ENCODE measurements at places on chromosomes 11 and 22.

- H3K4me3 ChIP-seq: no peak overlapping the region
- H3K27me3 ChIP-seq: no peaks in the 10 kb centered on the region
- H3K36me3 ChIP-seq: no peaks in the 10 kb centered on the region
- DNase-seq: no peak
Measured at GRCh38 chr11:108616549-108616948, 23.0 kb upstream of the EXPH5 start.

DNA sequence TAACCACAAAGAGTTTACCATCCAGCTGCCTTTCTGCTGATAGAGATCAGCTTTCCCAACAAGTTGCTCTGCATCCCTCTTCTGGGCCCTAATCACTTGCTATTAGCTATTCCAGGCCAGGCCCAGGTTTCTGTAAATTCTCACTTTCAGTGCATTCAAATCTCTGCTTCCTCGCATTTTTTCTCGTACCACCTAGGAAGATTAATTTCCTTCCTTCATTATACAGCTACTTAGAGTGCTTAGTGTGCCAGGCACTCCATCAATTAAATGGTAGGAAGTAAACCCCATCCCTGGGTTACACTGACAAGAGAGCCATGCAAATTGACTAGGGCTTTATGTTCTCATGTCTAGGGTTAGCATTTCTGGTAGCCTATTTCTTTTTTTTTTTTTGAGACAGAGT is 9.7 kb downstream of the SIAE start:
- no peaks in the 10 kb centered on the region for H3K27me3 ChIP-seq
- no peaks in the 10 kb centered on the region for H3K4me1 ChIP-seq
- H3K27ac ChIP-seq: no peak overlapping the region

- H3K27ac ChIP-seq: no peak overlapping the region
- no peaks in the 10 kb centered on the region for H3K27me3 ChIP-seq
- peaks cover 18% of the 10 kb centered on the region for H3K4me1 ChIP-seq
- no peak for DNase-seq
- H3K4me3 ChIP-seq: no peak overlapping the region
Measured at GRCh38 chr22:27996529-27996925, 77.5 kb upstream of the PITPNB start.

- H3K4me1 ChIP-seq: peaks cover 4% of the 10 kb centered on the region
- H3K36me3 ChIP-seq: no peaks in the 10 kb centered on the region
Measured at GRCh38 chr11:17385926-17386325, 2.5 kb downstream of the KCNJ11 start.

- H3K4me1 ChIP-seq: 0 out of 2 replicates have a peak, but pooled peaks cover 7% of the 10 kb centered on the region
- H3K4me3 ChIP-seq: no peak overlapping the region
- no peak for DNase-seq
- H3K27ac ChIP-seq: no peak overlapping the region
- H3K36me3 ChIP-seq: no peaks in the 10 kb centered on the region
Measured at GRCh38 chr11:36131721-36132397, 157.4 kb downstream of the COMMD9 start.

DNA sequence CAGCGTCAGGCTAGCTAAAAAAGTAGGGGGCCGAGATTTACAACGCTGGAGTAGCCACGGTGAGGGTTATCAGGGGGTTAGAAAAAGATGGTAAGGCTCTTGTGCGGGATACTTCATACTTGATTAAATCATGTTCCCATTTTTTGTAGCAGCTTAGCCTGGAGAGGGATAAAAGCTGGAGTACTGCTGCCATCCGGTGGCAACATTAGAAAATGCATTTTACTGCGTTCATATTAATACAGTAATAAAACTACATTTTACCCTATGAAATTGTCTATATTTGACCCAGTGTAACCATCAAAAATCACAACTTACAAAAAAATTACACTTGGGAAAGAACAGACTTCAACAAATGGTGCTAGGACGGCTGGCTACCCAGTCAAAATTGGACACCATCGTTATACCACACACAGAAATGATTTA is 17.3 kb downstream of the RPUSD4 start:
- H3K4me1 ChIP-seq: no peaks in the 10 kb centered on the region
- DNase-seq: peak; percentile 62
- no peak overlapping the region for H3K27ac ChIP-seq
- no peak overlapping the region for H3K4me3 ChIP-seq
- no peaks in the 10 kb centered on the region for H3K27me3 ChIP-seq

GRCh38 chr11:125903711-125904659 is at the start of gene DDX25:
Gene DDX25 (plus strand): TSS chr11:125904508. CDS start chr11:125904518, 10 bp downstream.
- H3K27me3 ChIP-seq: peaks cover 3% of the 10 kb centered on the region
- peak within 1 kb of the TSS; percentile 92 for H3K4me3 ChIP-seq
- H3K4me1 ChIP-seq: peaks cover 4% of the 10 kb centered on the region
- peak; percentile 84 for DNase-seq
- peaks cover 12% of the 10 kb centered on the region for H3K36me3 ChIP-seq
- H3K27ac ChIP-seq: no peak within 1 kb of the TSS

GRCh38 chr11:126518972-126519690 is 163.6 kb downstream of the ST3GAL4 start:
- H3K27me3 ChIP-seq: no peaks in the 10 kb centered on the region
- no peaks in the 10 kb centered on the region for H3K36me3 ChIP-seq
- DNase-seq: no peak
- H3K4me3 ChIP-seq: no peak overlapping the region
- no peaks in the 10 kb centered on the region for H3K4me1 ChIP-seq

GRCh38 chr11:69721745-69722144 is 17.9 kb upstream of the FGF19 start:
- H3K36me3 ChIP-seq: no peaks in the 10 kb centered on the region
- H3K4me3 ChIP-seq: no peak overlapping the region
- H3K4me1 ChIP-seq: peaks cover 2% of the 10 kb centered on the region
- no peak overlapping the region for H3K27ac ChIP-seq
- H3K27me3 ChIP-seq: peaks cover 11% of the 10 kb centered on the region
- DNase-seq: no peak

- H3K36me3 ChIP-seq: no peaks in the 10 kb centered on the region
- DNase-seq: no peak
- H3K4me1 ChIP-seq: no peaks in the 10 kb centered on the region
- H3K4me3 ChIP-seq: no peak overlapping the region
- no peak overlapping the region for H3K27ac ChIP-seq
- no peaks in the 10 kb centered on the region for H3K27me3 ChIP-seq
Measured at GRCh38 chr22:28379951-28380350, 299.7 kb downstream of the TTC28 start.

DNA sequence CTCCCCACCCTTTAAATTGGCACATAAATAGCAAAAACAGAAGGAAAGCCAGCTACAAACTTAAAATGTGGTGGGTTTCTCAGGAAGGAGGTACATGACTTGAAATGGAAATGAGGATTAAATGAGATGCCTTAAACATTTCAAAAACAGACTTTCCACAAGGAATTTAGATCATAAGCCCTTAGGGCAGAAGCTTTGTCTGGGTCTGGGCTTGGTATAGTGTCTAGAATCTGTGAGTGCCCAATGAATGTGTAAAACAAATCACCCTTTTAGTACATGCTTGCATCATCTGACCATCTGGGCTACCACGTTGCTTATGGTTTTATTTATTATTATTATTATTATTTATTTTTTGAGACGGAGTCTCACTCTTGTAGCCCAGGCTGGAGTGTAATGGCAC is 37.1 kb upstream of the CREB3L1 start:
- peaks cover 13% of the 10 kb centered on the region for H3K4me1 ChIP-seq
- DNase-seq: no peak
- no peak overlapping the region for H3K4me3 ChIP-seq
- H3K27ac ChIP-seq: no peak overlapping the region
- H3K27me3 ChIP-seq: peaks cover 13% of the 10 kb centered on the region
- H3K36me3 ChIP-seq: no peaks in the 10 kb centered on the region

- no peaks in the 10 kb centered on the region for H3K27me3 ChIP-seq
- peak; percentile 91 for DNase-seq
- no peak overlapping the region for H3K27ac ChIP-seq
- H3K4me1 ChIP-seq: no peaks in the 10 kb centered on the region
Measured at GRCh38 chr22:21972293-21972779, 10.3 kb downstream of the TOP3B start.

- H3K4me1 ChIP-seq: no peaks in the 10 kb centered on the region
- no peak for DNase-seq
- no peaks in the 10 kb centered on the region for H3K36me3 ChIP-seq
- no peak overlapping the region for H3K27ac ChIP-seq
Measured at GRCh38 chr11:21105196-21105917, 436.0 kb downstream of the NELL1 start.

DNA sequence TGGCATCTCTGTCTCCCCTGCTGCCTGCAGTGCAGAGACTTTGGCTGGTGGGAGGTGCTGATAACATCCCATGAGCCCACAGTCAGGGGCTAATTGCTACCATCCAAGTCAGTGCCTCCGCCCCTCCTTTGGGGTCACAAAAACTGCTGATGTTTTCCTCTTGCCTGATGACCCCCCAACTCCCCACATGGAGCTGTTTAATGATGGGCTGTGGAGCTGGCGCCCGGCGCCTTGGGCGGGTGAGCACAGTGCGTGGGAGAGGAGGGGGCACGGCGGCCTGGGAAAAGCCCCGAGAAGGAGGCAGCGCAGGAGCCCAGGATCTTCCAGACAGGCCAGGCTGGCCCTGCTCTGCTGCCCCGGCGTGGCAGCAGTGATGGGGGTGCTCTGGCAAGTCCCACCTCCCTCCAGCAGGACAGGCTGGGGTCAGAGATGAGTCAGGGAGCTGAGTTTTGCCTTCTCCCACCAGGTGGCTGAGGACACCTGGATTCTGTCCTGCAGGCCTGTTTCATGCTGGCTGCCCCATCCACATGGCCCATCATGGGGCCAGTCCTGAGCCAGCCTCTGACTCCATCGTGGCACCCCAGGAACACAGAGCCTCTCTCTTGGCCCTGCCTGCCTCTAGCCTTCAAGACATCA is 43.8 kb downstream of the NECTIN1 start:
- DNase-seq: no peak

DNA sequence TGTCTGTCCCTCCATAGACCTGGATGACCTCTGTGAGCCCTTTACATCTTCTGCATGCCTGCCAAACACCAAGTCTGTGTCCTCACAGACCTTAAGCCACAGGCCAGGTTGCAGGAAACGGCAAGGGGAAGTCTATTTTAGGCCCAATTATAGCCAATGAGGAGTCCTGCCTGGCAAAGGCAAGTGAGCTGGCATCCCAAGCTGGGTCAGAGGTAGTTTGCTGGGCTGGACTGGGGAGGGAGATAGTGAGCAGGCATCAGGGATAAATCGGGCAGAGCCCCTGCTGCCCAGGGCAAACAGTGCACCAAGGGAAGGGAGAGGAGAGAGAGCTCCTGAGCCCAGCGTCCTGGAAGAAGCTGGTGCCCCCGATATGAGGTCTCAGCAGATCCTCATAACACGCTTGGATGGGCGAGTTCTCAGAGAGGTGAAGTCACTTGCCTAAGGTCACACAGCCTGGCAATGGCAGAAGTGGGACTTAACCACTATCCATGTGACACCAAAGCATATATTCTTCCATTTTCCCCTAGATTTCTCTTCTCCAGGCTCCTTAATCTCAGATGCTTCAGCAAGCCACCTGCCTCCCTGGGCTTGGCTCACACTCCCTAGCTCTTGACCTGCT is 3.7 kb upstream of the RELT start:
- DNase-seq: no peak
- H3K36me3 ChIP-seq: no peaks in the 10 kb centered on the region
- H3K4me3 ChIP-seq: no peak overlapping the region
- no peaks in the 10 kb centered on the region for H3K27me3 ChIP-seq

- H3K4me3 ChIP-seq: peak overlapping the region; percentile 77
- H3K36me3 ChIP-seq: peaks cover 8% of the 10 kb centered on the region
Measured at GRCh38 chr11:117232911-117233409, 489 bp downstream of the RNF214 start.

DNA sequence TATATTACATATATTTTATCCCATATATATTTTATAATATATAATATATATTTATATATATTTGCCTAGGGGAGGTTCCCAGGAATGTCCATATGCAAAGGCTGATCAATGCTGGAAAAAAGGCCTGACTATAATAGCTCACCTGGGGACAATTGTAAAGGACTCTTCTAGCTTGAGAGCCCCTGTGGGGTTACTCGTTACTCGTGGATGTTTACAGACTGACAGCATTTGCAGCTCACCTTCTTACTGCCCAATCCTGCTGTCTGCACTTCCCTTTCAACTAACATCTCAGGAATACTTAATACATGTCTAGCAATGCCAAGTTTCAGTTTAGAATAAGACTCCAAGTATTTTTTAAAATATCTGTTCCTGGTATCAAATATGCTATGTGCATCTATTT is 1365.4 kb upstream of the RAG2 start:
- no peak overlapping the region for H3K27ac ChIP-seq
- peak; percentile 10 for DNase-seq
- no peaks in the 10 kb centered on the region for H3K36me3 ChIP-seq
- no peak overlapping the region for H3K4me3 ChIP-seq
- H3K27me3 ChIP-seq: no peaks in the 10 kb centered on the region

- DNase-seq: no peak
- peaks cover 12% of the 10 kb centered on the region for H3K27me3 ChIP-seq
- H3K4me3 ChIP-seq: peak overlapping the region; percentile 51
- peaks cover 39% of the 10 kb centered on the region for H3K4me1 ChIP-seq
- no peaks in the 10 kb centered on the region for H3K36me3 ChIP-seq
Measured at GRCh38 chr11:8080069-8080670, 841 bp upstream of the TUB start.

DNA sequence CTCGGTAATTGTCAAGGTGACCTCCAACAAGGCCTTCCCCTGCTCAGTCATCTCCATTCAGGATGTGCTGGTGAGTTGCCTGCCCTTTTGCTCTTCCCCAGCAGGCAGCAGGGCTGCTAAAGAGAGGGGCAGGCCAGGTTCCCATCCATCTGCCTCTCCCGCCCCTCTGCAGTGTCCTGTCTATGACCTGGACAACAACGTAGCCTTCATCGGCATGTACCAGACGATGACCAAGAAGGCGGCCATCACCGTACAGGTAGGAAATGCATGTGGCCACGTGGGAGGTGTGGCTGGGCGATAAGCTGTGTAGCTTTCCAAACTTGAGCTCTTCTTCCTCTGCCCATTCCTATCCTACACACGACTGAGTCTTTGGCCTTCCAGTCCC is 4.0 kb downstream of the SIDT2 start:
- H3K27me3 ChIP-seq: no peaks in the 10 kb centered on the region
- no peak overlapping the region for H3K4me3 ChIP-seq
- H3K36me3 ChIP-seq: 0 out of 2 replicates have a peak, but pooled peaks cover 3% of the 10 kb centered on the region
- no peak overlapping the region for H3K27ac ChIP-seq
- H3K4me1 ChIP-seq: peaks cover 16% of the 10 kb centered on the region
- no peak for DNase-seq

- H3K27me3 ChIP-seq: no peaks in the 10 kb centered on the region
- peaks cover 6% of the 10 kb centered on the region for H3K4me1 ChIP-seq
- DNase-seq: peak; percentile 62
- H3K36me3 ChIP-seq: no peaks in the 10 kb centered on the region
- H3K27ac ChIP-seq: no peak overlapping the region
- no peak overlapping the region for H3K4me3 ChIP-seq
Measured at GRCh38 chr22:39292561-39293074, 26.8 kb downstream of the RPL3 start.

DNA sequence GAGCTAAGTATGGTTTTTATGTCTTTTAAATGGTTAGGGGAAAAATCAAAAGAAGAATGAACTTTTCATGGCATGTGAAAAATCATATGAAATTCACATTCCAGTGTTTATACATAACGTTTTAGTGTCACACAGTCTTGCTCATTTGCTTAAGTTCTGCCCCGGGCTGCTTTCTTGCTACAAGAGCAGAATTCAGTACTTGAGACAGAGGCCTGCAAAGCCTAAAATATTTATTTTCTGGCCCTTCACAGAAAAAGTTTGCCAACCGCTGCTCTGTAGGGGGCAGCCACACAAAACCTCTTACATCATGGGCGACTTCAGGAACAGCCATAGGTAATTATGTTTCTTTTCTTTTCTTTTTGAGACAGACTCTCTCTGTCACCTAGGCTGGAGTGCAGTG is 1.0 kb upstream of the ATG2A start:
- H3K36me3 ChIP-seq: peaks cover 3% of the 10 kb centered on the region
- H3K27ac ChIP-seq: no peak overlapping the region
- peaks cover 11% of the 10 kb centered on the region for H3K4me1 ChIP-seq
- H3K27me3 ChIP-seq: no peaks in the 10 kb centered on the region
- H3K4me3 ChIP-seq: peak overlapping the region; percentile 42

- no peaks in the 10 kb centered on the region for H3K27me3 ChIP-seq
- no peaks in the 10 kb centered on the region for H3K4me1 ChIP-seq
- no peak for DNase-seq
- no peak overlapping the region for H3K4me3 ChIP-seq
Measured at GRCh38 chr11:24421766-24422165, 75.1 kb upstream of the LUZP2 start.

Data from H1 (cell line).